ENCODE measurements at places on chromosomes 13 and 19.

DNA sequence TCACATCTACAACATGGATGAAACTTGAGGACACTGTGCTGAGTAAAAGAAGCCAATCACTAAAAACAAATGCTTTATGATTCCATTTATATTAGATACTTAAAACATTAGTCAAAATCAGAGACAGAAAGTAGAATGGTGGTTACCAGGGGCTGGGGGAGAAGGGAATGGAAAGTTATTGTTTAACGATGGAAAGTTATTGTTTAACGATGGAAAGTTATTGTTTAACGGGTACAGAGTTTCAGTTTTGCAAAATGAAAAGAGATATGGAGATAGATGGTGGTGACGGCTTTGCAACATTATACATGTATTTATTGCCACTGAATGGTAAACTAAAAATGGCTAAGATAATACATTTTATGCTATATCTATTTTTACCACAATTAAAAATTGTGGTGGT is 160.6 kb downstream of the TUBA3C start:
- no peak for DNase-seq

- no peak for DNase-seq
Measured at GRCh38 chr13:27034678-27035111, 136.9 kb downstream of the USP12 start.

DNA sequence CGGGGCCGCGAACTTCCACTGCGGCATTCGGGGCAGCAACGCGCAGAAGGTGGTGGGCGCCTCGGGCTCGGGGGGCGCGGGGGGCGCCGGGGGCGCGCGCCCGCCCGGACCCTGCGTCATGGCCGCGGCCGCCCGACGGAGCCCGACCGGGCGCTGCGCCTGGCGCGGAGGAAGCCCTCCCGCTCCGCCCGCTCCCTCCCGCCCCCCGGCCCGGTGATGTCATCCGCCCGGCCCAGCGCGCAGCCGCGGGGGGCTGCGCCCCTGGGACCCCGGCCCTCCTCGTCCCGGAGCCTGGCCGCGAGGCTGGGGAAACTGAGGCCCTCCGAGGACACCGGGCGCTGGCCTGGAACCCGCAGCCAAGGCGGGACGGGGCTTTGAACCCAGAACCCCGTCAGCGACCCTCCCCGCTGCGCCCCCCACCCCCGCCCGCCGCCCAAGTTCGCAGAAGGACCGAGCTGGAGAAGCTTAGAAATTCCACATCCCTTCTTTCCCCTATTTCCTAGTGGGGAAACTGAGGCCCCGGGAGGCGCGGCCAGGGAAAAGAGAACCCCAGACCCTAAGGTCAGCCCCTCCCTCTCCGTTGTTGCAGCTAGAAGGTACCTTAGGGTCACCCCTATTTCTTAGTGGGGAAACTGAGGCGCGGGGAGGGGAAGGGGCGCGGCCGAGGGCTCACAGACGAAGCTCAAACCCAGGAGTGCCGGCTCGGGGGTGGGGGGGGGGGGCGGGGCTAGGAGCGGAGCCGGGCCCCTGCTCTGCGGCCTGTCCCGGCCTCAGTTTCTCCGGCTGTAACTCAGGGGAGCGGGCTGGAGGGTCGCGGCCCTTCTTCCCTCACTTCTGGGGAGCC is at the start of gene SHC2:
TSS of gene SHC2 (minus strand) at position 157 of the 844 bp plus-strand sequence. CDS start at position 120, 37 bp downstream.
- DNase-seq = no peak

GRCh38 chr19:53655042-53655665 is 23.4 kb downstream of the DPRX start:
- DNase-seq = no peak

DNA sequence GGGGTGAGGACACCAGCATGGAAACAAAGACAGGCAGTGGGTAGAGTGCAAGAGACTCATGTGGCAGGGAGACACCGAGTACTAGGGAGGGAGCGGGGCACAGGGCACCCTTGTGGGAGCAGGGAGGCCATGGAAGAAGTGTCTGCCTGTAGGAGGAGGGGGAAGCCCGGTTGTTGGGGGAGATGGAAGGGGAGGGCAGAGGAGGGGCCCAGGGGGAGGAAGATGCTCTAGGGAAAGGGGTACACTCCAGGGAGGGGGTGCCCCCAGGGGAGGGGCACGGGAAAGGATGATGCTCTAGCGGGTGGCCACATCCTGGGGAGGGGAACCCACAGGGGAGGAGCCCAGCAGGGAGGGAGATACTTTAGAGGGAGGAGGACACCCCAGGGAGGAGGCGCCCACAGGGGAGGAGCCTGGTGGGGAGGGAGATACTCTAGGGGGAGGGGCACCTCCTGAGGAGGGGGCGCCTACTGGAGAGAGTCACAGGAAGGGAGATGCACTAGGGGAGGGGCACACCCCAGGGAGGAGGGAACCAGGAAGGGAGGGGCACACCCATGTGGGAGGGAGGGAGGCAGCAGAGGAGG is 24.9 kb downstream of the CPAMD8 start:
- DNase-seq = no peak

- DNase-seq = no peak
Measured at GRCh38 chr19:30338878-30339623, 33.1 kb upstream of the ZNF536 start.

Measured in NCI-H446 (cell line).